ENCODE measurements at places on chromosomes 2 and 18.
A peak's percentile ranks its signal among the peaks of the same experiment; 100 is the strongest.

DNA sequence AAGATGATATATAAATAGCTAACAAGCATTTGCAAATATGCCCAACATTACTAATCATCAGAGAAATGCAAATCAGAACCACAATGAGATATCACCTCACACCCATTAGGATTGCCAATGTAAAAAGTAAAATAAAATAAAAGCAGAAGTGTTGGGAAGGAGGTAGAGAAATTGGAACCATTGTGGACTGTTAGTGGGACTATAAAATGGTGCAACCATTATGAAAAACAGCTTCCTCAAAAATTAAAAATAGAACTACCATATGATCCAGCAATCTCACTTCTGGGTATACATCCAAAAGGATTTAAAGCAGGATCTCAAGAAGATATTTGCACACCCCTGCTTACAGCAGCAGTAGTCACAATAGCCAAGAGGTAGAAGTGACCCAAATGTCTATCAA, 99.8 kb upstream of the DAPL1 start:
- no peak for DNase-seq

DNA sequence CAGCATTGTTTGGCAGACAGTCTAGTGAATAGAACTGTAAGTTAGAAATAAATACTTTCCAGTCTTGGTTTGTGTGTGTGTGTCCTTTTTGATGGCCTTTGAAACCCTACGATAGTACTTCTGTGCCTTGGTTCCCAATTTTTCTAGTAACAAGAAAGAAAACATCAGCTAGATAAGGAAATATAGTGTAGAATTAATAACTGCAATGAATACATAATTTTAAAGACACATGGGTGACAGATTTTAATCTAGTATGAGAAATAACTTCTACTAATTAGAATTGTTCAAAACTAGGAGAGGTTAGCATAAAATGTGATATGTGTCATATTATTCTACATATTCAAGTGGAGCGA, 44.5 kb upstream of the NEMP2 start:
- DNase-seq = no peak

DNA sequence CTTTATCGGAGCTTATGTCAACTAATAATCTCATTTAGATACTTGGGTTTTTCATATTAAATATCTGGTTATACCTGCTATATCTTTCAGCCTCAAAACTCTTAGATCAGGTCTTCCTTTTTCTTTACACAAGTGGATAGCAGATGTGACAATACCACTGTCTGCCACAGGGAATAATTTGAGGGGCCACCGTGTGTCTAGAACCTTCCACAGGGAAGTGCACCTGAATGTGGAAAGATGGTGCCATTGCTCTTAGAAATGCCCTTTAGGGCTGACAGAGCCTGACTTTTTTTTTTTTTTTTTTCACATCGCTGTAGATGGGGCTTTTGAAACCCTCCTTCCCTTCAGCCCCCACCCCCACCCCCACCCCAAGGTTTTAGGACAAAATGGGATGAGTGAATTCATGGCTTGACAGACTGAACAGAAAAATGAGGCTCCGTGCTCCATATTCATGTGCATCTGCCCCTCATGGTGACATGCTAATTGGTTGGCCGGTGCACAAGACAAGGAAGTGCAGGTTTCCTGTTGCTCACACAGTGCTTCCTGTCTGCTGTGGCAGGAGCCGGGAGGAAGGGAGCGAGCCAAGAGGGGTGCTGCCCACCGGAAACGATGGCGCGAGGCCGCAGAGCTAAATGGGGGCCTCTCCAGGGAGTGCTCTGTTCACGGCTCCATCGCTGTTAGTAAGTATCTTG, 246.0 kb downstream of the LDLRAD4 start:
- no peak for DNase-seq

DNA sequence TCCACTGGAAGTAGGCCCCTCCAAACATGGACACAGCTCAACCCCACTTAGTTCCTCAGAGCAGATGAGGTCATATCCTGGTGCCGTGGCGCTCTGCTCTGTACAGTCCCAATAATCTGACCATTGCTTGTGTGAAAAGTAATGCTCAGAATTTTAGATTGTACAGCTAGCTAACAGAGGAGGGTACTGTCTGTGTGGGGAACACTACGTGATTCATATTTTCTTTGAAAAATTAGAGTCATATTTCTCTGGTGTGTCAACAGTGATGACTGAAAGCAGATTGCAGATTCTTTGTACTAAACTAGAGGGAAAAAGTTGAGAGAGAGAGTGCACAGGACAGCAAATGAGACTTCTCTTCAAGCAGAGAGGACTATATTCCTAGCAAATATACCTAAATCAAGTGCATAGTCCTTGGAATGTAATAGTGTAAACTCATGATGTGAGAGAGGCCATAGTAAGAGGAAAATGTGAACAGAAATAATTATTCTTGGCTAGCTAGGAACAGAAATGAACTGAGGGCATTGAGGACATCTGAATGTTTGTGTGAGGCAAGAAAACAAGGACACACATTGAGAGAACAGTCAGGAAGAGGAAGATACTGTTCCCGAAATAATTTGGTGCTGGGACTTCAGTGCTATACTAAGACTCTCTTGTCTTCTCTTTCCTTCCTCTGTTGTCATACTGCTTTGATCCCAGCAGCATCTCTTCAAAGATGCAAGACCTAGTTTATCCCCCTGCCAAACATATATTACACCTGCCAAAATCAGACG, 157.0 kb upstream of the RND3 start:
- DNase-seq = no peak

GRCh38 chr2:178306352-178307073, 112.2 kb downstream of the OSBPL6 start:
- no peak for DNase-seq

DNA sequence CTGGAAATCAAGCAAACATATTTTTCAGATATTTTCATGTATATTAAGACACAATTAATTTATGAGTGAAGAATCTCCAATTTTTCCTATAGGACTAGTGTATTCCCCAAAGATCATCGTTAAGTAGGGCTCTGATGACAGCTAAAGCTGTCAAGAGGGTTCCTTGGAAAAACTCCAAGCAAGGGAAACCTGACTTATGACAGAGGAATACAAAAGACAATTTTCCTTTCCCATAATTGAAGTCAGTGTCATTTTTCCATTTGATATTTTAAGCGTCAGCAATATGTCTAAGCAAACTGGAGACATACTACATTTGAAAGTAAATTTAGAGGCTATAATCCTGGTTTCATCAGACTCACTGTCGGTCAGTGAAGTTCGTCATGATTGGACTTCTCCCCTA, 36.1 kb downstream of the RIT2 start:
- no peak for DNase-seq

DNA sequence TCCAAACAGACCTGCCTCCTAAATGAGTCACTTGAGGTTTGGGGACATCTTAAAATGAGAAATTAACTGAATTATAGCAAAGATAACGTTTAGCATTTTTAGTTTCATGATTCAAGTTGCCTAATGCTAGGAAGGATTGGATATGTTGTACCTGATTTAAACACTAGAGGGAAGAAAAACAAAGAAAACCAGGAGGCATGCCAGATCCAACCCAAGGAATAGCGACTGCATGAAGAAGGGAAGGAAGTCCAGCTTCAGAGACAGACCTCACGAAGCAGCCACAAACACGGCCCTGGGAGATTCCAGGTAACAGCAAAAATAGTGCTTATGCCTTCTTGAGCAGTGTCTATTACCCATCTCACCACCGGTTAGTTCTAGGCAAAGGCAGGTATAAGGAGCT, 499.9 kb upstream of the SPHKAP start:
- peak; percentile 2 for DNase-seq

DNA sequence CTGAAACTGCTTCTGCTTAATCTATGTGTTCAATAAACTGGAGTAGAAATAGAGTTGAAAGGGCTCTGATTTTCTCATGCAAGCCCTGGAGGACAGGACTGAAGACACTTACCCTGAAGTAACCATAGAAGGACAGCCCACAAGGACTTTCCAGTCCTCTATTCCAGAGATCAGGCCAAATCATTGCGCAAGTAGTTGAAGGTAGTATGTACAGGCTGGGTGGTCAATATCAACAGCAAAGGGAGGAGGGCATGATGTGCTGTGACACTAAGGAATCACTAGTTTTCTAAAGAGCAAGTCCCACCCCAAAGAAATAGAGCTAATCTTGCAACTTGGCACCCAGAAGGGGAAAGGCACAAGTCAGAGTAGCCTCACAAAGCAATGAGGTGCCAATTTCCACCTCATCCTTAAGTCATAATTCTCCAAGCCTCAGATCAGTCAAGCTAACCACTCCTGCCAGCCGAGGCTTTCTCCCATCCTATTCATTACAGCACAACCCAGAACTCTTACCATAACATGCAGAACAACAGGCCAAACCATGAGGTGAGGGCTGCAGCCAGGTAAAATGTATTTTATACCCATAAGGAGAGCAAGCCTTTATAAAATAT, 533.5 kb downstream of the TNS1 start:
- DNase-seq = no peak

DNA sequence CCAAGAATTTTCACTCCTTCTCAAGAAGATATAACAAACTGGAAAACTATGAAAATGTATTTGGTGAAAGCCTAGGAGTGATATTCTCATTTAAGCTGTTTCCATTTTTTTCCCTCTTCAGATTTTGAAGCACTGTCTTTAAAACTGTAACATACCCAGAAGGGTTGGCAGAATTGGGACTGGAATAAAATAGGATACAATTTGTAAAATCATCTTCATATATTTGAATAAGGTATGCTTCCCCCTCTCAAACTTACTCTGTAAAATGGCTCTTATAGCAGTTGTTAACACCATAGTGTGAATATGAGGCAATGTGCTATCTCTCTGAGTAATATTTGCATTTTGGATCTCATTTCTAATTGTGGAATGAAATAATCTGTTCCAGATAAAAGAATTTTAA, 676.4 kb downstream of the ARHGAP15 start:
- DNase-seq = no peak

GRCh38 chr2:241489733-241490680, 18.4 kb downstream of the STK25 start:
- DNase-seq = no peak

GRCh38 chr18:50722311-50722710, 97.5 kb downstream of the MRO start:
- DNase-seq = no peak

DNA sequence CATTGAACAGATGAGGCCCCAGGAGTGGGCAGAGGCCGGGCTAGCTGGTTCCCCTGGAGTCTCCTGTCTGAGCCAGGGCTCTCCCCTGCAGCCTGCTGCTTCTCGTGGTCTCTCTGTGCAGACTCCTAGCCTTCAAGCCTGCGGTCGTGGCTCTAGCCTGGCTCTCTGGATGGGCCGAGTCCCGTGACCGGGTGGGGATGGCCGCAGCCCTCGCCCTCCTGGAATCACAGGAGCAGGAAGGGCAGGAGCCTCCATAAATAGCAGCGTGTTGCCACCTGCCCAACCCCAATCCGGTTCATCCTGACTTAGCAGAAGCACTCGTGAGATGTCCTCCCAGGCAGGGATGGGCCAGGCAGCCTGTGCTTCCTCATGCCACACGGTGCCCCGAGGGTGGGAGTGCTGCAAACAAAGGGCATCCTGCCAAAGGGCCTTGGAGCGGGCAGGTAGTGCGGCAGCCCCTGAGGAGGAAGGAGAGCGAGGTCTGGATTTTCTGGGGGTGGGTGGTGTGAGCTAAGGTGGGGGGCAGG, 43.9 kb downstream of the FOSL2 start:
- DNase-seq = no peak

DNA sequence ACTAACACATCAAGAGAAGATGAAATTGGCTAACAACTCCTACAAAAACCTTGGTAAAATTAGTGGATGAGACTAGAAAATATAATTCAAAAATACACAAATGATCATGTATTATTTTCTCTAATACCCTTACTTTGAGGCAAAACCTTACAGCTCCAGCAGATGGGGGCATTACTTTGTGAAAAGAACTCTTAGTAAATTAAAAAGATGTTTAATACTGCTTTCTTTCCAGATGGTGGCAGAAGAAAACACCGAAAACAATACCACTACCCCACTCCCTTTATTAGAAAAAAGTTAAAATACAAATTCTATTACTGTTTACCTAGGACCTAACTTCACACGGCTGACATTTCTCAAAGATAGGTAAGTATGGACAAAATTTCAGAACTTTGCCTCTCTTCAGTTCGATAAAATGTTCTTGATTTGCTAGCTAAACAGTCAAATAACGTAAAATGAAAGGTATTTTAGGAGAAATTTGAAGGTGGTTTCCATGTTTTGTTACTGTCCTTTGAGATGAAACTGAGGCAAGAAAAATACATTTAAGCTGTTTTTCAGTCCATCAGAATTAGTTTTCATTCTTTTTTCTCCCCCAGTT, 30.6 kb downstream of the ORC4 start:
- DNase-seq = peak; percentile 5

- no peak for DNase-seq
Observed at GRCh38 chr2:168320267-168320666, 72.9 kb upstream of the STK39 start.

GRCh38 chr2:190663839-190664238, 15.0 kb downstream of the NAB1 start:
- DNase-seq = no peak

GRCh38 chr2:310994-311393, 23.1 kb upstream of the ALKAL2 start:
- DNase-seq = no peak

DNA sequence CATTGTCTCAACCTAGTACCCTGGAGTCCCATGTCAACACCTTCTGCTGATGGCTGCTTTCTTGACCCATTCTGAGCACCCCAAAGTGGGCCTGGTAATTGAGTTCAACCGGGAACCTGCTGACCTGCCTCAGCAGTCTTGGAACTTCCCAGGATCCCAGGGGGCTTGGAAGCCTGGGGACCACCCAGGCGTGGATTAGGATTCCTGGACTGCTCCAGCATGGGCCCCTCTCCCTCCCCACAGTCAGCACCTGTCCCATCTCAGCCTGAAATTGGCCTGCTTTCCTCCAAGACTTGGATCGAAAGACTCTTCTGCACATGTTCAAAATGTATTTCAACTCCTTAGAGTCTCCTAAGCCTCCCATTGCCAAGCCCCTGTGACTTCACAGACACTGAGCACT, 15.4 kb upstream of the MRPL33 start:
- DNase-seq = no peak

DNA sequence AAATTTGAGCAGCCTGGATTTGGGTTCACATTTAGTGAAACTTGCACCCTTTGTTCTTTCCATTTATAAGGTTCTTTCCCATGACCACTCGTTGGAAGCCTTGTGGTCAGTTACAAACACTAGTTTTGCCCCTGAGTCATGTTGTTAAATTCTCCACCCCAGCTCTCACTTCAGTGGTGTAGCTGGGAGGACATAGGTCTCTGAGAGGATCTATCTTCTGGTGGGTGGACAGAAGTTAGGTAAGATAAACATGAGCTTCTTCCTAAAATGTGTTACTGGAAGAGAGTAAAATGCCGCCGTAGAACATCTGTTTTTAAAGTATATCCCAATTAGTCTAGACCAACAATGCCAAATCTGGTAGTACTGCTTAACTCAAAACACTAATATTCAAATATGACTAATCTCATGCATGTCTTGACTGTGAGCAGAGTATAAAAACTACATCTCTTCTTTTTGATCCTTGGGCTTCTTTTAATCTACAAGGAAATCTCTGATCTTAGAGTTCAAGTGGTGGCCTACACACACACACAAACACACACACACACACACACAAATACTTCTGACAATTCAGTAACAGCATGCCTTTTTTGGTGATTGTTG, 162.6 kb upstream of the FN1 start:
- no peak for DNase-seq

GRCh38 chr2:223811757-223812156, 25.6 kb downstream of the AP1S3 start:
- DNase-seq = no peak

- DNase-seq = no peak
Observed at GRCh38 chr2:31980674-31981356, 30.0 kb downstream of the MEMO1 start.

GRCh38 chr18:79400091-79400590, 4.4 kb downstream of the NFATC1 start:
- peak; percentile 86 for DNase-seq

- no peak for DNase-seq
Observed at GRCh38 chr18:35110059-35110458, 68.8 kb downstream of the MAPRE2 start.

Data from HuH-7.5 (cell line).